ENCODE measurements at places on chromosomes 7 and 10.
A peak's percentile ranks its signal among the peaks of the same experiment; 100 is the strongest.

GRCh38 chr10:35353395-35353794 lies 17.1 kb downstream of the CCNY start:
- no peak for DNase-seq

- no peak for DNase-seq
These were observed 53.5 kb upstream of the FRMD4A start for GRCh38 chr10:14384116-14384730.

DNA sequence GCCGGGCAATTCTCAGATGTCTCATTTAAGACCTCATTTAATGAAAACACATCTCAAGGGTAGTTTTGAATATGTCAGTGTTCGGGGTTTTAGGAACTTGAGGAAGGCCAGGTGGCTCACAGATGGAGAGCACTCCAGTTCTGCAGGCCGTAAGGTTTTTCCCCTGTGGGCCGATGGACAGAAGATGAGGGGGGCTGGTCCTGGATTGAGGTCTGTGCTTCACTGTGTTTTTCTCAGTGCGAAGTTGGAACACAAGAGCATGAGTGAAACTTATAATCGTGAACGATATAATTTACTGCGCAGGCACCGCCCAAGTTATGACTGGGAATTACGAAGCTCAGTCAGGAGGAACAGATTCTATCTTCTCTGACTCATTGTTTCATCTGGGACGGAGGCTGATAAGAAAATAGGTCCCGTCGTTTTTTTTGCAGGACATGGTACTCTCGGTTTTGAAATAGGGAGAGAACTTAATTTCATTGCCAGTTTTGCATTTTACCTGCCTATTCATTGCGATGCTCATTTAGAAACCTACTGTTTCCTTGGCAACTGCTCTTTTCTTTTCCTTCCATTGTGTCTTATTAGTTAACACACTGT lies 591.0 kb upstream of the PFKP start:
- no peak for DNase-seq

- DNase-seq: no peak
These were observed 448.5 kb upstream of the MGMT start for GRCh38 chr10:129018511-129018910.

GRCh38 chr7:94367949-94368348 lies 26.7 kb upstream of the COL1A2 start:
- DNase-seq: no peak

DNA sequence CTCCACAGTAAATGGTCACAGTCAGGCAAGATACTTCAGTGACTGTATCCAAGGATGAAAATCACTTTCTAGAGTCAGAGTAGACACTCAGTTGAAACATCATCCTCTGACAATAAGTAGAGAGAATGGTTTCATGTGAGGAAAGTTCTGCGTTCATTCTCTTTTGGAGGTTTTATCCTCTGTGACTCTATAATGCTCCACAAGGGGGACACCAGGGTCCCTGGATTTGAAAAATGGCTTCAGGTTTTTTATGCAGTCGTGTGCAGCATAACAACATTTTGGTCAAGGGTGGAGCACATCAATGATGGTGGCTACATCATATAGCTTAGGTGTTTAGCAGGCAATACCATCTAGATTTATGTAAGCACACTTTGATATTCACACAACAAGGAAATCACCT lies 40.4 kb downstream of the TMEM168 start:
- DNase-seq: no peak

GRCh38 chr10:94423627-94424026 lies 21.3 kb downstream of the TBC1D12 start:
- DNase-seq: no peak

GRCh38 chr10:27225642-27226257 lies 14.8 kb downstream of the ACBD5 start:
- no peak for DNase-seq

GRCh38 chr7:26170663-26171062 lies 18.7 kb downstream of the NFE2L3 start:
- DNase-seq: no peak

GRCh38 chr10:132961787-132962622 lies 19.6 kb upstream of the CFAP46 start:
- DNase-seq: peak; percentile 80

DNA sequence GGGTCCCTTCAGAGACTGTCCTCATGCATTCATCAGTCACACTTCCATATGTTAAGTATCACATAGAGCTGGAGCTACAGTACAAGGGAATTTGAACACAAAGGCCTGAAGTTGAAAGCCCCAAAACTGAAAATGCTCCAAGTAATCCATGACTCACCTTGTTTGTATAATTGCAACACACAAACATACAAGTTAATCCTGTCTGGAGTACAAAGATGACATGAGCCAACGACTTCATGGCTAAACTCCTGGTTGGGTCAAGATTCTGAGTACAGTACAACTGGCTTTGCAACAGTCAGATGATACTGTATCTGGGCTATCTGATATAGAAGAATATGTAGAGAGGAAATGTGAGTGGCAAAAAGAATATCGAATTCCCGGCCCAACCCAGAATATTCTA lies 73.1 kb upstream of the AASS start:
- no peak for DNase-seq

- peak; percentile 0 for DNase-seq
These were observed 1.7 kb downstream of the GPR158 start for GRCh38 chr10:25176421-25176968.
